ENCODE measurements at places on chromosomes 3 and 15.

DNA sequence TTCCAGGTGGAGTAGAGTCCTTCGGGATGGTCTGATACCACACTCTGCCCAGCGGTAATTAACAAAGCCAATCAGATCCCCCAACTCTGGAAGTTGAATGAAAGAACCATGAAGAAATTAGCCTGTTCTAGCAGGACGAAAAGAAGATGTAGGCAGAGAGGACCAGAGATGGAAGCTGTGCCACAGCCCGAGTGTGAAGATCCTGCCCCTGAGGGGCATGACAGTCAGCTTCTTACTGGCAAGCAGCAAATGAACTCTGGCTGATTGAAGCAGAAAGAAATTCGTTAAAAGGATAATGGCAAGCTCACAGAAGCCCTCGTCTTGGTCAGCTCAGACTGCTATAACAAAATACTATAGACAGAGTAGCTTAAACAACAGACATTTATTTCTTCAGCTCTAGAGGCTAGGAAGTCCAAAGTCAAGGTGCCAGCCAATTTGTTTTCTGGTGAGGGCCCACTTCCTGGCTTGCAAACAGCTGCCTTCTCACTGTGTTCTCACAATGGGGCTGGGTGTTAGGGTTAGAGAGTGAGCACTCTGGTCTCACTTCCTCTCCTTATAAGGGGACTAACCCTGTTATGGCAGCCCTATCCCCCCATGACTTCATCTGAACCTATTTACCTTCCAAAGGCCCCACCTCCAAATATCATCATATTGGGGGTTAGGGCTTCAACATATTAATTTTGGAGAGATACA lies 307.1 kb downstream of the VPS13C start:
- no peak for DNase-seq

GRCh38 chr3:81531846-81532245 lies 229.6 kb downstream of the GBE1 start:
- DNase-seq, result no peak

DNA sequence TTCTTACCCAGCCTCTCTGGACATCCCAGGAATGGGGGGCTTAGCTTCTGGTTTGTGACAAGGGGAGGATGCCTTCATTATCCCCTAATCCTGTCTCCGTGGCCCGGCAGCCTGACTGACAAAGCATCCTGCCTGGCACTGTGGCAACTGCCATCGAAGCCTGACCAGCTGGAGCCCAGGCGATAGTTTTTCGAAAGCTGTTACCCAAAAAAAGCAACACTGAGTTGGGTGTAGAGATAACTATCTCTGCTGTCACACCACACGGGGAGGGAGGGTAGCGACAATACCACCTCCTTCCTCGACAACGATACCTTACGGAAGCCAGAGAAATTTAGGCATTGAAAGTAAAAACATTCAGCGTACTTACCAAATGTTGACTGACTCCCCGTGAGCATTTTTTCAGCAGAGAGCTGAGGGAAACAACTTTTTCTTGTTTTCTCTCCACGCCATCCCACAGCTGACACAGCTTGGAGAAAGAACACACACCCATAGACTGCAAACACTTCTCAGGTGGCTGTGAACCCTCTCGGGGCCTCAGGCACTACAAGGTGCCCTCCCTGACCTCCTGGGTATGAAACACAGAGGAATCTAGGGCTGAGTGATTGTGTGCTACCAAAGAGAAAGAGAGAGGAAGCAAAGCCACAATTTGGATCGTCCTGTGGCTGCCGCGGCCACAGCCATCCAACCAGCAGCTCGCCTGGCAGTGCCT lies 361.9 kb upstream of the ICE2 start:
- DNase-seq, result no peak

DNA sequence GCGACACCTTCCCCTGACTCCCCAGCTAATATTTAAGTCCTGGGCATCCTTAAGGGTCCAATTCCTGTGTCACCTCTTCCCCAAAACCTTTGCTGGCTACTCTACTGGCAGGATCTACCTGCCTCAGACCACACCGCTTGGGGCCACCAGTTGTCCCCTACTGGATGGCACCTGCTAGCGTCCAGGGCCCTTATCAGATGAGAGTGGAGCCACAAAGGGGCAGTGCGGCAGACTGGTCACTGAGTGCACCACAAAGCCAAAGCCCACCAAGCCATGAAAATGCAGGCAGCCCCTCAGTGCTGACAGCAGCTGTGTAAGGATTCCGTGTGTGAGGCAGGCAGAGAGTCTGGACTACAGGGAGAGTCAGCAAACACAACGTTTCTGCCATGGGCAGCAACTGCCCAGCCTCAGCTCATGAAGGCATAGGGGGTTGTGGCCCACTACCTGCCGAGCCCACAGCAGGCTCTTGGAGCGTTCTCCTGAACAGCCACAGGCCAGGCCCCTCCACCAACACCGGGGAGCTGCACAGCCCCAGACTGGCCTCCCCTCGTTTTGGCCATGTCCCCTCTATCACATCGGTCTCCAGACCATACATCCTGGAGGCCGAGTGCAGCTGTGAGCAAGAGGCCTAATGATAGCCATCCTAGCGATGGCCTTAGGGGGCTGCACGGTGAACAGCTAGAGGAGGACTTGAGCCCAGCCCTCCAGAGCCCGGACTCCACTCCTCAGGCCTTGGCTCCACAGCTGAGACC lies 32.3 kb downstream of the ALDH1L1 start:
- DNase-seq, result no peak

GRCh38 chr3:77381431-77381830 lies 341.5 kb downstream of the ROBO2 start:
- DNase-seq, result no peak

DNA sequence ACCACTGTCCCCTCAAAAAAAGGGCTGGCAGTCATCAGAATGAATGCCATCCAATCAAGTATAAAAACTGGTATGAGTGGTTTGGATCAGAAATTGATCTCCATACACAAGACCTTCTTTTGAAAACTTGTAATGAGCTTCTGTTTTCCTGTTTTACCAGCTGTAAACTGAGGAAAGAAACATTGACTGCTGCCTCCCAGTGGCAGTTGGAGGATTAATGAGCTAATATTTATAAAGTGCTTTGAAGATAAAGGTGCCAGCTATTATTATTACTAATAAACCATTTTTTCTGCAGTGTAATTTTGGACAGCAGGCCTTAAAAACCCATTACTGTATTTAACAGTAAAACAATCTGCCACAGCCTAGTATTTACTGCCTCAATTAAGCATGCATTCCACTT lies 11.4 kb downstream of the CHL1 start:
- DNase-seq, result no peak

DNA sequence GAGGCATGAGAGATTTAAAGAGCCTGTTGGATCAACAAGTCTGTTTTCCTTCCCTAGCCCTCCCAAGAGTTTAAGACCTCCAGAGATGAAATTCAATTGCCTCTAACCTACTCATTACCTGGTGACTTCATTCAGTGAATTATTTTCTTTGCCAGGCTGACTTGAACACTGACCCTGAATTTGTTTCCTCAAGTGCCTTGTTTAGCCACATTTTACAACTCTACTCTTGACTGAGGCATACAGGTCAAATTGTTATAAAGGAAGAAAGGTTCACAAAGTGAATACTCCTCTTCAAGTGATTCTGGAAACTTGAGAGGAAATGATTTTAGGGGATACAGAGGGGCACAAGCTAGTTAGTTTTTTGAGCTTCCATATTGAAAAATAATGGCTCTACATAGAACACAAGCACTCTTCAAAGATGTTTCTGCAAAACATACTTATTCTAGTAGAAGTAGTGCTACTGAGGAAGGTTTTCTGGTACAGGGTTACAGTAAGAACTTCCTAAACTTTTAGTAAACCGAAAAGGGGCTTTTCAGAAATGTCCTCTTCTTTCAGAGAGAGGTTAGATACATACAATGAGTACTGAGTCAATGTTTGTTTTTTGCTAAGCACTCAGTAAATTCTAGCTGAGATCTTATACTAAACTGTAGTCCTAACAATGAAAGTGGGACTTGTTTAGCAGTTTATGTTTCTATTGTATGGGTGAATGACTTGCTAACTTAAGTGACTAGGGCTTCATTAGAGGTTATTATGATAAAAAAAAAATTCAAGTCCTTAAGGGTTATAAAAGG lies 137.4 kb upstream of the SATB1 start:
- no peak for DNase-seq

GRCh38 chr3:133448478-133449122 lies 48.7 kb downstream of the BFSP2 start:
- DNase-seq, result no peak

DNA sequence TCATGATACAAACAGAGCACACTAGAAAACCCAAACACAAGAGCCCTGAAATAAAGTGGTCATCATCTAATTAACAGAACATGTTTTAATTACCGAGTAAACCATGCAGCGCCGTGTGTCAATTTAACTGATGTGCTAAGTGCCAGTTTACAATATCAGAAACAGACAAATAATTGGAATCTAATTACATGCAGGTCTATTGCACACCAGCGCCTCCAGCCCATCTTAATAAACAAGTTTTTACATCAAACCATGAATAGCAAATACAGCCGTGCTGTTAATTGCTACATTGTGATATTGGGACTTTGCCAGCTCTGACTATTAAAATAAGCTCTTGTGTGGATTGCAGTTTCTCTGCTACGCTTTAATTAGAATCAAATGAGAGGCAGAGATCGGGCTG lies 510.2 kb upstream of the MDFIC2 start:
- DNase-seq, result no peak

DNA sequence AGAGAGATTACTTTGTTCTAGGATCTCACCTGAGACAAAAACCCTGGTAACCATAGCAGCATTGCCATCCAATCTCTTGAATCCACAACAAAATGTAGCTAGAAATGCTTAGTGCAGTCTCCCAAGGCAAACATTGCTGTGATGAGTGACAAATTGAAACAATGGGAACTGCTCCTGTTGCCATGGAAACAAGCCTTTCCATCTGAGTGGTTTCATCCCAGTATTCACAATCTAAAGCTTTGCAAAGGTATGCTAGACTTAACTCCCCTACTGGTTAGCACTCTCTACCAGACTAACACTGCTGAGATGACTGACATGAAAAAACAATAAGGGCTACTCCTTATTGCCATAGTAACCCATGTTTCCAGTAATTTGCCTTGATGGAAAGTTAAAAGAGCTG lies 172.6 kb upstream of the CNTN3 start:
- DNase-seq, result no peak

- DNase-seq, result no peak
Measured at GRCh38 chr3:13007251-13007941, 65.8 kb downstream of the IQSEC1 start.

- DNase-seq, result peak; percentile 97
Measured at GRCh38 chr15:99454941-99455788, 110.6 kb upstream of the MEF2A start.

DNA sequence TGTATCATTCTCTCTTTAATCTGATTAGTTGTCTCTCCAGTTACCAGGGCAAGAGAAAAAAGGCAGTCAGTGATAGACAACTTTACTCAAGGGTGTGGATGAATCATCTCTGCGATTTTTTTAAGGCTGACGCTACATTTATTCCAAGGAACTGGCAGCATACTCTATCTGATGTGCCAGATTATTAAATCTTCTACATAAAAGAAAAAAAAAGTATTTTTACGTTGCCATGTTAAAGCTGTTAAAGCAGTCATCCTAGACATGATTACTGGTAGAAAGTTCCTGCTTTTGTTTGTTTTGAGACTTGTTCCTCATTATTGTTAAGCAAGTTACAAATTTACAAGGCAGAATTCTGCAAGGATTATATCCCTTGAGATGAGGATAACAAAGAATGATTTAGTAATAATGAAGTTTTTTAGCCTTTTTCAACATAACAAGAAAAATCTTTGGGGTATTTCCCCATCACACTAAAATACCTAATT lies 121.7 kb downstream of the CBLB start:
- DNase-seq, result peak; percentile 13

DNA sequence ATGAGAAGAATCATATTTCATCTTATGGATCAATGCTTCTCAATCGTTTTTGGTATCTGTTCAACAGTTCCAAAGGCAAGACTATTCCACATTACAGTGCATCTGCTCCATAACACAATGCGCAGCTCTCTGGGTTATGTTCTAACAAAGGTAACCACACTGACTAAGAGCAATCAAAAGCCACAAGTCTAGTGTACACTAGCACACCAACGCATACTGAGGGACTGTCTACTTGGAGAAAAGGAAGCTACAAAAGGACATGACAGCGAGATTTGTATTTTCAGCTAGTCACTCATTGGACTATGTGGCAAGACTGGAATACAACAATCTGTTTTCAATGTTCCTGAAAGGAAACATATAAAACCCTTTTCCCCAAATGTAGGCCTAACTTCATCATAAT lies 35.8 kb downstream of the SETD2 start:
- no peak for DNase-seq

GRCh38 chr3:186779204-186779603 lies 4.2 kb upstream of the EIF4A2 start:
- DNase-seq, result no peak

GRCh38 chr3:135965129-135965505 lies 411 bp upstream of the PPP2R3A start:
- DNase-seq, result no peak

GRCh38 chr3:196412704-196413103 lies 19.5 kb downstream of the UBXN7 start:
- DNase-seq, result no peak
